ENCODE measurements at places on chromosomes 4 and X.

GRCh38 chr4:112759313-112759712, 122.4 kb downstream of the LARP7 start:
- no peak for DNase-seq

GRCh38 chrX:17459661-17460060, 84.7 kb downstream of the NHS start:
- no peak for DNase-seq

- no peak for DNase-seq
Observed at GRCh38 chr4:188824553-188824952, 685.3 kb downstream of the TRIML1 start.

DNA sequence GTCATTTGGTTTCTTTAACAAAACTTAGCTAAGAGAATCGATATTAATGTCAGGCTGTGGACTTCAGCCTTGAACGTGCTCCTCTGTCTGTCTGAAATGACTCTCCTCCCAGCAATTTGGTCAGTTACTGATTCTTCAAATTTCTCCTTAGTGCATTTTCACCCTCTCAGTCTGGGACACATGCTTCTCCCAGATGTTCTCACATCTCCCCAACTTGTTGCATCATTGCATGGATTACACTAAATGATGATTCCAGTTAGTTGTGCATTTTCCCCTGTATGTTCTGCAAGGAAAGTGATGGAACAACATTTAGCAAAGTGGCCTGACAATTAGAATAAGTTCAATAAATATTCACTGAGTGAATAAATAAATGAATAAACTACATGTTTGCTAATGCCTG, 94.4 kb downstream of the NLGN4X start:
- no peak for DNase-seq

GRCh38 chrX:3384327-3384726, 37.9 kb upstream of the MXRA5 start:
- no peak for DNase-seq
